ENCODE measurements at places on chromosomes 12 and 14. TPM values are rescaled to one million over a fixed set of nuclear protein-coding genes. Genes with fewer than 3 reads are reported as not detected.

The INHBC gene
- total RNA-seq, result not detected

The KRT86 gene
- not detected for total RNA-seq

DNA sequence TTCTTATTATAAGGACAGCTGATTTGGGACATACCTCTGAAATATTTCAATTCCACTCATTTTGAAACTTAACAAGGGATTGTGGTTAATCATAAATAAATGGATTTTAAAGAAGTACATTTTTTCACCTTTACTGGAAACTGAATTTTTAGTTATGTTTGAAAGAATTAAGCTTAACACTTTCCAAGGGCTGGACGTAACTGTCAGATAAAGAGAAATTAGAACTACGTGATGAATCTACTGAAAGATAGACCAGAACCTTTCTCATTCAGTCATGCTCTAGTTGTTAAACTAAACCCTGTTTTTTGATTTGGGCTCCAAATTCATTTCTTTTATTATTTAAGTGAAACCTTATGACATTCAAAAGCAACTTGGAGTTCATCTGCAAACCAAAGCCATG lies 1892.1 kb upstream of the SEL1L start:
- no peak for DNase-seq

DNA sequence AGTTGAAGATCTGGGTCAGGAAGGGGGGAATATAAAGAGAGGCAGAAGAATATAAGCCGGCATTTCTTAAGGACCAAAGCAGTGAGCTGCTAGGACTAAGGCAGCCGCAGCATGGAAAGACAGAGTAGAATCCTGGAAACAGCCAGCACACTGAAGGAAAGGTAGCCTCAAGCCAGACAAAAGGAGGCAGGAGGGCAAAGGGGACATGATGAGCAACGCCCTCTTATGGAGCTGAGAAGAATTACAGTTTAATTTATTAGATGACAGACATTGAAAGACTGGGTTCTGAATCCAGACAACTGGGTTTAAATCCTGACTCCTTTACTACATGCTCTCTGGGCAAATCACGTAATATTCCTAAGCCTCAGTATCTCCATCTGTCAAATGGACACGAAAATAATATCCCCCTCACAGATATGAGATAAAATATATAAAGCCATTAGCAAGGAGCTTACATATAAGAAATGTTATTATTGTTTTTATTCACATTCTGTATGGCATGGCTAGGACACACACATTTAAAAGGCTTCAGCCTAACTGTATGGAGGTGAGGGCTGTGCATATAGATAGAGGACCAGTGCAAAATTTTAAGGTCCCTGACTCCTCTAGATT lies 8.1 kb upstream of the PCED1B start:
- DNase-seq, result no peak

DNA sequence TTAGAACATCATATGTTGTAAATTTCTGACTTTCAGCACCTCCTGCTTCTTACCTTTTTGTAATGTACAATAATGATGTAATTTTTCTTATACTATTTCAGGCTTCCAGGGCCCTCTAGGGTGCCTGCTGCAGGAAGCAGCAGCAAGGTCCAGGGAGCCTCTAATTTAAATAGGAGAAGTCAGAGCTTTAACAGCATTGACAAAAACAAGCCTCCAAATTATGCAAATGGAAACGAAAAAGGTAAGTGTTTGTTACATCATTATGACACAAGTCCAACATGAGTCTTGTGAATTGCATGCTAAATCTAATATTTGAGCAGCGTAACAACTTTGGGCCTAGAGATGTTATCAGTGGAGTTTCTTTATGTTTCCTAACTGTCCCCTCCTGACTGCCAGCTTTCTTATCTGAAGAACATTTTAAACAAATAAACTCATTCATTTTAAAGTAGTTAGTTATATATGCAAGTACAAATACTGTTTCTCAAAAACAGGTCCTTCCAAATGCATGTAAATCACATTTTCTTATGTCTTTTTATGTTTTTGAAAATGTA lies 167.6 kb downstream of the NAV3 start:
- no peak for DNase-seq

DNA sequence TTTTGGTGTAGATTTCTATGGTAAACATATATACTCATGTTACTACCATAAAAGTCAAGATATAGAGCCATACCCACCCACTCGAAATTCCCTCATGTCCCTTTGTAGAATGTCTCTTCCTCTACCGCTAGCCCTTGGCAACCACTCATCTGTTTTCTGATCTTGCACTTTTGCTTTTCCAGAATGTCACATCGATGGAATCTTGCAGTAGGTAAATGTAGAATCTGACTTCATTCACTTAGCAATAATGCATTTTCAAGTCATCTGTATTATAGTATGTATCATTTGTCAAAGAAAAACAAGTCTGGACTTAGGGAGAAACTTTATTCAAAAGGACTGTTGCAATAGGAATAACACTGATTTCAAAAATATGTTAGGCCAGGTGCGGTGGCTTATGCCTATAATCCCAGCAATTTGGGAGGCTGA lies 19.3 kb upstream of the CLEC2D start:
- peak; percentile 15 for DNase-seq

GRCh38 chr14:99063620-99064225 lies 208.3 kb downstream of the BCL11B start:
- no peak for DNase-seq

DNA sequence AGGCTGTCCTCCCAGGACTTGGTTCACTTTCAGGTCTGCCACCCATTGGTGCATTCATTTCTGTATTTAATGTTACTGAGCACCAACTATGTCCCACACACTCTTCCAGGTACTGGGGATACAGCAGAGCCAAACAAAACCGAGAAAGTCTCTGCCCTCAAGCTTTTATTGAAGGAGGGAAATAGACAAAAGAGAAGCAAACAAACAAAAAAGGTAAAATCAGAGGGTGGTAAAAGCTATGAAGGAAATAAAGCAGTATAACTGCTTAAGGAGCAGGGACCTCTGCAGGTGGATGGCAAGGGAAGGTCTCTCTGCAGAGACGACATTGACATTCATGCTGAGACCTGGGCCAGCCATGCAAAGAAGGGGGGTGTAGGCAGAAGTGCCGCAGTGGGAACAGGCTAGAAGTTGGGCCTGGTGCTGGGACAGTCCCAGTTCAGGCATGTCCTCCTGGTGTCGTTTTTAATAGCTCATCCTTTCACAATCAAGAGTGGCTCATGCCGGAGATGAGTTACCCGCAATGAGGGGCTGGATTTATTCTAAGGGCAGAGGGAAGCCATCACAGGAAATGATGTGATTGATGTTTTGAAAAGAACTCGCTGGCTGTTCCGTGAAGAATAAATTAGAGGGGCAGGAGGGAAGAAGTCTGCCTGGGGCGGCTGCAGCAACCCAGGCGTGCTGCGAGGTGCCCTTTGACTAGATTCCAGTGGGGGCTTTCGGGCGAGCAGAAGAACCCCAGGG lies 72.8 kb downstream of the IRF2BPL start:
- peak; percentile 59 for DNase-seq

DNA sequence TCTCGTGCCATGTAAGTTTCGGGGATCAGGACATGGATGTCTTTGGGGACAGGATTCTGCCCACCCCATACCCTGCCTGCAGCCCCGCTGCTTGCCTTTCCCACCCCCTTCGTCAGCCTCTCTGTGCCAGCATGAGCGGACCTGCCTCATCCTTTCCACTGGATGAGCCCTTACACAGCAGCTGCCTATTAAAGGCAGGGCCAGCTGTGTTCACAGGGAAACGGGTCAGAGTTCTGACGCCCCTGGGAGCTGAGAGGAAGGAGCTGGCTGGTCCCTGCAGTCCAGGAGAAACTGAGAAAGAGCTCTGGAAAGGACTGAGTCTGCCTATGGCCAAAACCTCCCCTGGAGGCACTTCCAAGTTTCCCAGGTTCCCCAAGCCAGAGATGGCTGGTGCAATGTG lies 83.5 kb upstream of the NCOR2 start:
- DNase-seq, result no peak

- peak; percentile 91 for DNase-seq
These were observed 50.5 kb downstream of the IRF2BPL start for GRCh38 chr14:76977793-76978720.

DNA sequence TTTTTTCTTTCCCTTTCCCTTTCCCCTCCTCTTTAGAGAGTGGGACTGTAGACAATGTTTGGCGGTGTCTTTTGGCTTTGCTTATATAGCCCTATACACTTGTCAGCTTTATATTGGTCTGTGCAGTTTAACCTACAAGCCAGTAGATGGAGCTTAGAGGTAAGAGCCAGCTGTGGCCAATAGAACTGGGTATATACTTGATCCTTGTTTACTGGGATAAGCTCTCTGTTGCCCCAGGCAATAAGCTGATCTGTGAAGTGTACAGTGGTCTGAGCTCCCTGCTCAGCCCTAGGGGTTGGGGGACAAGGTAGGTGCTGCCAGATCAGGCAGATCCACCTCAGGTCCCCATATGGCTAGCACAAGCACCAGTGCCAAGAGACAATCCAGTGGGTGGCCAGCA lies 434.1 kb downstream of the NOVA1 start:
- DNase-seq, result peak; percentile 20

- DNase-seq, result no peak
These were observed 137.8 kb downstream of the ADGRD1 start for GRCh38 chr12:131091413-131091975.

Measured in IMR-90 (cell line).